Cerebellum (tissue), 4 donors: ENCODE measurements at places on chromosomes 16 and 17.

DNA sequence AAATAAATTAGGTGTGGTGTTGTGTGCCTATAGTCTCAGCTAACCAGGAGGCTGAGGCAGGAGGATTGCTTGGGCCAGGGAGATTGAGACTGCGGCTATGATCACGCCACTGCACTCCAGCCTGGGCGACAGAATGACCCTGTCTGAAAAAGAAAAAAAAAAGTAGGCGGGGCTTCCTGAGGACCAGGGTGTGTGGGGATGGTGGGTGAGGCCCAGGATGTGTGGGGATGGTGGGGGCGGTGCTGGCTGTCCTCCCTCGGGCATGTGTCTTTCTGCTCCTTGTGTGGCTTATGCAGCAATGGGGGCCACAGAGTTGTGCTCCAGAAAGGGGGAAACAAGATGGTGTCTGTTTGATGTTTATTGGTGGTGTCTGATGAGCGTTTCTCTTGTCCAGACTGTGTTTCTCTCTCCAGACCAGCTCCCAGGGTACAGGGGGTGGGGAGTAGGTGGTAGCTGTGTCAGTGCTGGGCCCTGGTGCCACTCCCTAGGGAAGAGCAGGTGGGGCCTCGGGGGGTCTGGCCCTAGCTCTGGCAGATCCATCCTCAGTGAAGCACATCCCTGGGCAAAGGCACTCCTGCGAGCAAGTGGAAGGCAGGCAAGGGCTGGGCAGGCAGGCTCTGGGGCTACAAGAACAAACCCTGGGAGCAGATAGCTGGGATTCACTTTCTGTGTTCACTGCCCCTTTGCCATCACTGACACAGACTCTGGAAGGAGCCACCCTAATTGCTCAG, 2.3 kb downstream of the LCAT start:
- DNase-seq, result no peak

GRCh38 chr16:10678655-10679054, 16.1 kb downstream of the TEKT5 start:
- no peak for DNase-seq

GRCh38 chr16:50501986-50502615, 46.1 kb upstream of the NKD1 start:
- no peak for DNase-seq

GRCh38 chr16:2767891-2768290, 9.2 kb downstream of the ELOB start:
- DNase-seq, result no peak

- DNase-seq, result no peak
Observed at GRCh38 chr16:82282662-82283061, 112.6 kb upstream of the MPHOSPH6 start.

DNA sequence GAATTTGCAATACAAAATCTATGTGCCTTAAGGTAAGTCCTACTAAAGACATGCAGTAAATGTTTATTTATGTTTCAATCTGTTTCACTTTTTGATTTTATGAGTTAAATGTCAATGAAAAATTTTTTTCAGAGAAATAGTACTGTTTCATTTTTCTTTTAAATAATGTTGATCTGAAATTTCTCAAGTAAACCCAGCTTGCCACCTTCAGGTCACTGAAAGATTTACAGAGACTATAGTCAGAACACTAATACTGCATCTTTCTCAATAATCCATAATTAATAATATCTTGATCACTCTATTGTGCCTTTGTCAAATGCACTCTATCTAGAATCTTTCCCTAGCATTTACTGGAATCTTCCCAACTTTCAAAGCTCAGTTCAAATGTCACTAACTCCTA, 6.5 kb upstream of the DHX40 start:
- DNase-seq, result peak; percentile 13

GRCh38 chr17:1469231-1469852, 13.3 kb upstream of the CRK start:
- no peak for DNase-seq

- DNase-seq, result no peak
Observed at GRCh38 chr16:77273-77806, 685 bp upstream of the MPG start.

- no peak for DNase-seq
Observed at GRCh38 chr17:63503341-63503705, 19.8 kb upstream of the KCNH6 start.

DNA sequence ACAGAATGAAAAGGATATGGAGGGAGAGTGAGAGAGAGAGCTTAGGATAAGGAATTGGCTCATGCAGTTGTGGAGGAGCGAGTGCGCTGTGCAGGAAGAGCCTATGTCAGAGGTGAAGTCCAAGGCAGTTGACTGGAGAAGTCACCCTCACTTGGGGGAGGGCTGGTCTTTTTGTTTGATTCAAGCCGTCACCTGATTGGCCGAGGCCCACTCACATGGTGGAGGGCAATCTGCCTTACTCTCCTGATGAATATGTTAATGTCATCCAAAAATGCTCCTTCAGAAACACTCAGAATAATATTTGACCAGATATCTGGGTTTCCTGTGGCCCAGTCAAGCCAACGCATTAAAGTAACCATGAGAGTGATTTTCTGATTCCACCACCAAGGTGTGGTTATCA, 131.7 kb downstream of the KATNIP start:
- no peak for DNase-seq

GRCh38 chr16:2992383-2993081, 12.3 kb upstream of the PKMYT1 start:
- DNase-seq, result no peak

- no peak for DNase-seq
Observed at GRCh38 chr17:27532269-27533263, 76.3 kb downstream of the KSR1 start.

- DNase-seq, result peak; percentile 97
Observed at GRCh38 chr16:31472709-31473203, 804 bp downstream of the TGFB1I1 start.

DNA sequence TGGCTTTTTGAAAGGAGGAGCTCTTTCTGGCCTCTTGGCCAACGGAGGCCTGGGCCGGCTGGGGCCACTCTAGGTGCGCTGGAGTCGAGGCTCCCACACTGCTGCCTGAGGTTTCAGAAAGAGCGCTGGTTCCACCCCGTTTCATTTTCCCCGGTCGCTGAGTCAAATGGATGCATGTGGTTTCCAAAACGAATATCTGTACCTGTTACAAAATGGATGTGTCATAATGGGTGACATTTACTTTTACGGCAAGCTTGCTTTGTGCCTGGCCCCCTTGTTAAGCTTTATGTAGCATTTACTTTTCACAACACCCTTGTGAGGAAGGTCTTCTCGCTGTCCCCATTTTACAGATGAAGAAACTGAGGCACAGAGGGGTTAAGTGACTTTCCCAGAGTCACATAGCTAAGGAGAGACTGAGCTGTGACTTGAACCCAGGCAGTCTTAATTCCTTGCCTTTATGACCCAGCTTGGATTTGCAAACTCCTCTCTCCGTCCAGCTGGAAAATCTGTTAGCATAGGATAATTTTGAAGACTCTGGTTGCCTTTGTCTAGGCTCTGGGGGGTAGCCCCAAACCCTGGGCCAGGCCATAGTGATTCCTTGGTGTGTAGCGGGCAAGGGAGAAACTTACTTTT, 10.6 kb downstream of the KSR1 start:
- no peak for DNase-seq

DNA sequence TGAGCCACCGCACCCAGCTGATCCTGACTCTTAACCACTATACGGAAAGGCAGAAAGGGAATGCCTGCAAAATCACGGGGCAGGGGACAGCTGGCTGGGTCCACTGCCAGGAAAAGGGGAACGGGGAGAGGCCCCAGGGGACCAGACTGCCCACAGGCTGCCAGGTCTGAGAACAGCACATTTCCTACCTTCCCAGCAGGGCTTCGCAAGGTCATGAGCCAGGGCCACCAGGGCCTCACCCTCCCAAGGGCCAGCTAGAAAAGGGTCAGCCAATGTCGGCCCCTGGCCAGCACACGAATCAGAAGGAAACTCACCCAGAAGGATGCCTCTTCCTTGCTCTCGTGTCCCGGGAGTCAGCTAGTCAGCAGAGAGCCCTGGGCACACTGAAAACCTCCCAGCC, 118.4 kb downstream of the ZNF423 start:
- DNase-seq, result no peak

DNA sequence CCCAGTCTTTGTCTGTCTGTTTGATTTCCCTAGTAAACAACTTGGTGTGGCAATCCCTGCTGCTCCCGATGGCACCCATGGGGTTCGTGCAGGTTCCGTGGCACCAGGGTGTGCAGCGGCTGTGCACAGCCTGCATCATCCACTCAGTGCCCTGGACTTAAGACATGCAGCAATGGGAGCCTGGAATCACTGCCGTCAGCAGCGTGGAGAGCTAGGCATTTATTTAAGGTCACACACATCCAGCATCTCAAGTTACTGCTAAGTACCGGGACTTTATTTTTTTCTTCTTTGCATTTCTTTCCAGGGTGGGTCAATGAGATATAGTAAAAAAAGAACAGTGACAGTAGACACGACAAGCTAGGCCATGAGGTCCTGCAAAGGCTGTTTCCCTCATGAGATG, 2.8 kb downstream of the DHRS7C start:
- no peak for DNase-seq

DNA sequence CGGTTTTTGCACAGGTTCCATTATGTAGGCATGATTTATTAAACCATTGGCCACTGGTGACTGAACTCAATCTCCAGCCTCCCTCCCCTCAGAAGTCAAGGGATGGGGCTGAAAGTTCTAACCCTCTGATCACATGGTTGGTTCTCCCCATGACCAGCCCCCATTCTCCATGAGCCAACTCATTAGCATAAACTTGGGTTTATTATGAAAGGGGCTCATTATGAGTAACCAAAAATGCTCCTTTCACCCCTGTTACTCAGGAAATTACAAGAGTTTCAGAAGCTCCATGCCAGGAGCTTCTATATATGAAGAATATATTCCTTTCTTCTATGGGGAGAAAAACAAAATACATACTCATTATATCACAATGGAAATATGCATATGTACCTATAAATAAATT, 555.3 kb downstream of the HS3ST4 start:
- no peak for DNase-seq

DNA sequence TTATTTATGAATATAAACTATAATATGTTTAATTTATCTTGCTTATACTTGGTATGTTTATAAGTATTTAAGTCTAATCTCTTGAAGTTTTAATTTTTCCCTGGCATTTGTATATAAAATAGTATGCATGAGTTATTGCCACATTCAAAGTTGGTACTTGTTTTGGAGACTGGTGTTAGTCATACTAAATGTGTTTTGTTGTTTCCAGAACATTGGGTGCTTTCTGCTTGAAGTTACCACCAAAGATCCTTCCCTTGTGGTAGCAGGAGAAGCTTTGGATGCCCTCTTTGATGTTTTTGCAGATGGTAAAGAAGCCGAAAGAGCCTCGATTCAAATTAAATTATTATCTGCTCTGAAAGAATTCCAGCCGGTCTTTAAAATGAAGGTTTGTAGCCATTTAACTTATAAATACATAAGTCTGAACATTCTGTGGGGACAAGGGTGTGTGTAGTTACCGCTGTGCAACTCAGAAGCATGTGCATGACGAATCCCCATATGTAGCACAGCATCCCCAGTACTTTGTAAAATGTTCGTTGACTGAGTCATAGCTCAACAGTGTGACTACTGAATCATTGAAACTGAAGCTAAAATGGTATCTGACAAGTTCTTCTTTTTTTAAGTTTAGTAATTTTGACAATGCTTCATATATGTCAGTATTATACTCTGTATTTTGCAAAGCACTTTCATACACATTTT, 36.4 kb downstream of the HEATR3 start:
- DNase-seq, result no peak

- DNase-seq, result no peak
Observed at GRCh38 chr16:75206749-75207451, at the start of gene CTRB2. TSS of gene CTRB2 (minus strand) at chr16:75207161. CDS start at chr16:75207141, 20 bp downstream.

DNA sequence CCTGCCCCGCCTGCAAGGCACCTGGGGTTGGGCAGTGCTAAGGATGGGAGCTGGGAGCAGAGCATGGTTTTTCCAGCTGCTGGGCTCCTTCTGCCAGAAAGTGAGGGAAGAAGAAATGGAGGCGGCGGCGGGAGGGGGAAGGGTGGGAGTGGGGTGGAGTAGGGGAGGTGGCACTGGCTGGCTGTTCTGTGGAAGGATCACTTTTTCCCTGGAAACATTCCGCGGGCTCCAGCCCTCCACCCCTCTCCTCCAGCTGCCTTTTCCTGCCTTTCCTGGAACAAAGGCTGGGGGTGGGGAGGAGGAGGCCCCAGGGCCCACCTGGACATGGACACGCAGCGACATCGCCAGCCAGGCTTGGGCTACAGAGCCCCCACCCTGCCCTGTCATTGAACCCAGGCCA, 41.1 kb downstream of the CFAP20 start:
- no peak for DNase-seq

DNA sequence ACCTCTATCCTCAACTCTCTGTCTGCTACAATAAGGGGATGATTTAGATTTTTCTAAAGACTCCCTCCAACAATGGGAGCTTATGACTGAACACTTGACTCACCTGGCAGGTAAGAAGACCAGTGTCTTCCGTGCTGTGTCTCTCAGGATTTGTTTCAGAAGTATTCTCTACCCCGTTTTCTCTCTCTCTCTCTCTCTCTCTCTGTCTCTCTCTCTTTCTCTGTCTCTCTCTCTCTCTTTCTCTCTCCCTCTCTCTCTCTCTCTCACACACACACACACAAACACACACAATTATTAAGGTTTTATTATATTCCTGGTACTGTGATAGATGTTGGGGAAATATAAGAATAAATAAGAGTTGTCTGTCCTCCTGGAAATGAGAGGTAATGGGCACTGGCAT, 263.9 kb downstream of the TOX3 start:
- no peak for DNase-seq

GRCh38 chr17:65892912-65893377, 299.0 kb downstream of the CEP112 start:
- no peak for DNase-seq

GRCh38 chr17:73532421-73532901, 111.8 kb downstream of the SDK2 start:
- peak; percentile 61 for DNase-seq

DNA sequence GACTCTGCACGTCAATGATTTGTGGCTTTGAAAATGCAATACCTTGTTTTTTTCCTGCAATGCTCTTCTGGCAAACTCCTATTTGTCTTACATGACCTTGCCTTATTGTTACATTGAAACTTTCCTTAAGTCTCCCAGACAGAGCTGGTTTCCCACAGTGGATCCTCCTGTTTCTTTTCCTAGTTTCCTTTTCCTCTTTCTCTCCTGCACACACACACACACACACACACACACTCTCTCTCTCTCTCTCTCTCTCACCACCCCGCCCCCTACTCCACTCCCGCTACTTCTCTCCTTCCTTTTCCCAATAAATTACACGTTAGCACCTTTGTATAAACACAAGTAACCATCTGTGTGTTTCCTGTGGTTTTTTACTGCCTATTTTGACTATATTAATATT, 2.3 kb downstream of the ORC6 start:
- no peak for DNase-seq

GRCh38 chr17:65058146-65058545, 1.6 kb upstream of the GNA13 start:
- DNase-seq, result no peak
